ENCODE measurements at places on chromosomes 3 and 15. TPM values are rescaled to one million over a fixed set of nuclear protein-coding genes. Genes with fewer than 3 reads are reported as not detected.

IL5RA gene
- not detected for total RNA-seq

FBLN2 gene
- not detected for total RNA-seq

SACM1L gene
- total RNA-seq = 21.7 TPM

HRG gene
- total RNA-seq = not detected

GRCh38 chr15:98530570-98530969 is 117.8 kb upstream of the IGF1R start:
- H3K27me3 ChIP-seq = 0 out of 2 replicates have a peak, but pooled peaks cover 12% of the 10 kb centered on the region
- no peaks in the 10 kb centered on the region for H3K4me1 ChIP-seq
- no peak overlapping the region for H3K4me3 ChIP-seq
- H3K27ac ChIP-seq = no peak overlapping the region
- H3K36me3 ChIP-seq = no peaks in the 10 kb centered on the region

DNA sequence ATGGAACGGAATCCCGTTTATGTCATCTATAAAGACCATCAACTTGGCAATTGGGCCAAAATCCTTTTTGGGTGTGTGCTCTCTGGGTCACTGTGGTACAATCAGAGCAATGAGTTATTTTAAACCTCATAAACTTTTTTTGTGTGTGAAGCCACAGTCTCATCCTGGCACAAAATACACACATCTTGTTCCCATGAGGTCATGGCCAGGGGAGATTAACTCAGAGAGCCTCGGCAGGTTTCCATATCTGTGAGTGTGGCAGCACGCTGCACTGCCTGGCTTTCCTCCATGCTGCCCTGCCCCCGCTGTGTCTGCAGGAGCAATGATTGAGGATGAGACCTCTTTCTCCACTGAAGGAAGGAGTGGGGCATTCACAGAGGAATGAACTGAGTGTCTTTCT is 54.0 kb upstream of the DLG1 start:
- DNase-seq = peak; percentile 63
- H3K27me3 ChIP-seq = no peaks in the 10 kb centered on the region
- H3K4me1 ChIP-seq = peaks cover 39% of the 10 kb centered on the region
- no peak overlapping the region for H3K4me3 ChIP-seq
- H3K36me3 ChIP-seq = no peaks in the 10 kb centered on the region

DNA sequence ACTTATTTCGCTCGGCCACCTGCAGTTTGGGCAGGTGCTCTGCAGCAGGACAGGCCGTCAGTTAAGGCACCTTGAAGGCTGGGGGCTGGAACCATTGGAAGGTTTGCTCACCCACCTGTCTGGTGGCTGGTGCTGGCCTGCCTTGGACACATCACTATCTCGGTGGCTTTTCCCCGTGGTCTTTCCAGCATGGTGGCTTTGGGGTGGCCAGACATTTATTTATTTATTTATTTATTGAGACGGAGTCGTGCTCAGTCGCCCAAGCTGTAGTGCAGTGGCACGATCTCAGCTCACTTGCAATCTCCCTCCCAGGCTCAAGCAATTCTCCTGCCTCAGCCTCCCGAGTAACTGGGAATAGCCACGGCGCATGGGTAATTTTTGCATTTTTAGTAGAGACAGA is 11.7 kb downstream of the ISG20 start:
- H3K27ac ChIP-seq = no peak overlapping the region
- no peaks in the 10 kb centered on the region for H3K27me3 ChIP-seq
- H3K4me3 ChIP-seq = no peak overlapping the region
- no peaks in the 10 kb centered on the region for H3K36me3 ChIP-seq
- no peaks in the 10 kb centered on the region for H3K4me1 ChIP-seq
- DNase-seq = no peak
